ENCODE measurements at places on chromosomes 12 and 14.

GRCh38 chr12:70581208-70581607, 56.0 kb downstream of the PTPRB start:
- no peak for DNase-seq

GRCh38 chr14:103326078-103326477, 8.0 kb upstream of the EIF5 start:
- DNase-seq = no peak

GRCh38 chr14:101849125-101849524, 87.6 kb downstream of the PPP2R5C start:
- no peak for DNase-seq

DNA sequence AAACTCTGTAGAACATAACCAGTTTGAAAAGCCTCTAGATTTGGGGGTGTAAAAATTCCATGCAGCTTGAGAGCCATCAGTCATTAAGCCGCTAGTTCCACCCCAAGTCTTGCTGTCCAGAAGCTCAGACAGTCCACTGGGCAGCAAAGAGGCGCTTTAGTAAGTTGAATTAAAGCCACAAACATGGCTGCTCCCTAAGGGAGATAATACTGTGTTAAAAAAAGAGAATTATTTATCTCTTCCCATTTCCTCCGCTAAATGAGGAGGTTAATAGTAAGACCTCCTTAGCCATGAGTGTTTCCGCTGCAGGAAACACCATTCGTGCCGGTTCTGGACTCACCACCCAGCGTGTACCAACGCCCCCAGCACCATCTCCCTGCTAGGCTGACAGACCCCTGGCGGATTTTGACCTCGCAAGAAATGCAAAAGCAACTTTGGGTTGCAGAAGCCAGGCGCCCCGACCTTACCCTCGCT, 536 bp downstream of the TM7SF3 start:
- DNase-seq = peak; percentile 19

DNA sequence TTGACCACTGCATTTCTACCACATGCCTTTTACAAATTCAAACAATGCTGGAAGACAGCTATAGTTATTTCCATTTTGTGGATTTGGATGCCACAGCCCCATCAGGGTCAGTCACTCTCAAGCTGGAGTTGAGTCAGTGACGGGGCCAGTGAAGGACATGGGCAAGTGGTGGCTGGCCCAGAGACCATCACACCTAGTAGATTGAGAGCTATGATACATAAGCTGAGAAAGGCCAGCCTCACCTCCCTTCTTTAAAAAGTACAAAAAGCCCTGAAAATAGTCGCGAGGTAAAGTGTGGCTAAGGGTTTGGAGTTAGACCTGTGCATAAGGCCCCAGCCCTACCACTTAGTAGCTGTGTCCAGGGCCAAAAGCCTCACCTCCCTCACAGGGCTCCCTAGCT, 4.1 kb downstream of the KCTD10 start:
- no peak for DNase-seq

- no peak for DNase-seq
Observed at GRCh38 chr12:83471341-83471740, 784.6 kb downstream of the TMTC2 start.

GRCh38 chr12:122860040-122860853, 25.0 kb downstream of the HIP1R start:
- DNase-seq = peak; percentile 89

DNA sequence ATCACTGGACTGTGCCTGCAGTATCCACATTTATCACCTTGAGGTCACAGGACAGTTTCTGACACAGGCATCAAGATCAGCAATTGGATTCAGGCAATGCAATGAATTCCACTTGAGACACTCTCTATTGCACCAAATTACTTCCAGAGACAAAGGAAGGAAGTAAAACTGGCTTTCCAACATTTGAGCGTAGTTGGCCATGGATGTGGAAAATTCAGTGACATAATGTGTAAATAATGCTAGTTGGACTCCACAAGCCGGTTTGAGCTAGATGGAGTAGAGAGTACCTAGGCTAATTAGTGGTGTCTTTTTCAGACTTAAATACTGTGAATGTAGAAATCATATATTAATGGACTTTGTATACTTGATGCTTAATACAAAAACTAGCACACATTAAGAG, 168.3 kb upstream of the SYT1 start:
- no peak for DNase-seq

GRCh38 chr12:49331380-49332222, 5.4 kb downstream of the C1QL4 start:
- peak; percentile 68 for DNase-seq

GRCh38 chr12:46547421-46548354, 175.1 kb upstream of the SLC38A2 start:
- DNase-seq = no peak

DNA sequence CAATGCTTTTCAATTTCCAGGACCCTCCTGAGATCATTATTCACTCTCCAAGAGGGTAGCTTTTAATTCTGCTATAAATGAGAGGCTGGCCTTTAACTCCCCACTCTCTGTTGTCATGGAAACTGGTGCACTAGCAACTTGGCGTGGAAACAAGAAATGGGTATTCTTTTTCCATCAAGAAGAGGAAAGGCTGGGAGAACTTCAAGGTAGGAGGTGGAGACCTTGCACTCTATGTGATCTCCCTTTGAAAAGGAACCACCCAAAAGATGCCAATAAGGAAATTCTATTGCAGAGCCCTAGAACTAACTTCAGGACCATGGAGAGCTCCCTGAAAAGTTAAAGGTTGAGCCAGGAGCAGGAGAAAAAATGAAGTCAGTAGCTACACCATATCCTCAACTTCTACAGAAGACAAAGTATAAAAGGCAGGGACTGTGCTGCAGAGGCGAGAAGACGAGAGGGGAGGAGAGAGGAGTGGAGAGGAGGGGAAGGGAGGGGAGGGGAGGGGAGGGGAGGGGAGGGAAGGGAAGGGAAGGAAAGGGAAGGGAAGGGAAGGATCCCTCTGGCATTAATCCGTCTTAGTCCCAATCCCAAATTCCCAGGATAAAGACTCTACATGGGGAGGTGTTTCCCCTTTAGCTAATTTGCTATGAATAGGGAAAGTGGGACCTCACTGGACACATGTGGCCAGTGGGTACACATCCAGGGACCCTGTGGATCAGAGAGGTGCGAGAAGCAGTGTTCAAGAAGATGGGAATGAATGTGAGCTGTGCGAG, 46.7 kb upstream of the FICD start:
- no peak for DNase-seq

- DNase-seq = no peak
Observed at GRCh38 chr14:88204221-88204620, 118.8 kb downstream of the KCNK10 start.

- no peak for DNase-seq
Observed at GRCh38 chr12:5027046-5027821, 16.4 kb upstream of the KCNA5 start.
